ENCODE measurements at places on chromosomes 2 and 18.
A peak's percentile ranks its signal among the peaks of the same experiment; 100 is the strongest.

- no peak for DNase-seq
These were observed 5.7 kb downstream of the FAM237A start for GRCh38 chr2:206647985-206648384.

- DNase-seq, result peak; percentile 31
These were observed 926 bp downstream of the NDUFV2 start for GRCh38 chr18:9103376-9103873.

DNA sequence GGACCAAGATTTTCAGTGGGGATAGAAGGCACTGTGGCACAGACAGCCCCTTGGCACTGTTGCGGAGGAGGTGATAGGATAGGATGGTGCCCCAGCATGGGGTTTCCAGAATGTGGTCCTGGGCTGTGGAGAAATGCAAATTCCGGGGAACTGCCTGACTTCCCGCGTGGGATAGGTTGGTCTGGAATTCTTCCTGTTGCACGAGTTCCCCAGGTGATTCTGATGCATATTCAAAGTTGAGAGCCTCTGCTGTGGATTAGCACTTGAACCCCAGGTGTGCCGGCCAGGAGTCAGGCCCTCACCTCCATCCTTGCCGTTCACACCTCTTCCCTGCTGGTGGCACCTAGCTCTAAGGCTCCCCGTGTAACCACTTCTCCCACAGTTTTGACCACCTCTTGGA, 15.5 kb downstream of the NCK2 start:
- DNase-seq, result no peak

DNA sequence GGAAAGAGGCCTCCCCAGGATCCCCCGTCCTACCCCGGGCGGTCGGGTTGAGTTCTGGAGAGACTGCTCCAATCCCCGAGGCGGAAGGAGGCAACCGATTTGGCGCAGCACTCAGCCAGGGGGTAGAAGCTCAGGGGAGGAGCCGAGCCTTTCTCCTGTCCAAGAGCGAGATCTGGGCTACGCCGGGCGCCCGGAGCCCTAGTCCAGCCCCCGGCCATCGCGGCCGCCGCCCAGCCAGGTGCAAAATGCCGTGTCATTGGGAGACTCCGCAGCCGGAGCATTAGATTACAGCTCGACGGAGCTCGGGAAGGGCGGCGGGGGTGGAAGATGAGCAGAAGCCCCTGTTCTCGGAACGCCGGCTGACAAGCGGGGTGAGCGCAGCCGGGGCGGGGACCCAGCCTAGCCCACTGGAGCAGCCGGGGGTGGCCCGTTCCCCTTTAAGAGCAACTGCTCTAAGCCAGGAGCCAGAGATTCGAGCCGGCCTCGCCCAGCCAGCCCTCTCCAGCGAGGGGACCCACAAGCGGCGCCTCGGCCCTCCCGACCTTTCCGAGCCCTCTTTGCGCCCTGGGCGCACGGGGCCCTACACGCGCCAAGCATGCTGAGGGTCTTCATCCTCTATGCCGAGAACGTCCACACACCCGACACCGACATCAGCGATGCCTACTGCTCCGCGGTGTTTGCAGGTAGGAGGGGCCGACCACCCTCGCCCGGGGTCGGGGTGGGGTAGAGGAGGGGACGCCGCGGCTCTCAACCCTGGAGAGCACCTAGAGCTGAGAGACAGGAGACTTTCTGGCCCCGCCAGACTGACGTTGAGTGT, at the start of gene DYSF:
Gene DYSF, plus strand, starts transcription at position 158 of the 817 bp plus-strand sequence.
- no peak for DNase-seq

- no peak for DNase-seq
These were observed 6.2 kb upstream of the SPATA3 start for GRCh38 chr2:230989731-230990130.

DNA sequence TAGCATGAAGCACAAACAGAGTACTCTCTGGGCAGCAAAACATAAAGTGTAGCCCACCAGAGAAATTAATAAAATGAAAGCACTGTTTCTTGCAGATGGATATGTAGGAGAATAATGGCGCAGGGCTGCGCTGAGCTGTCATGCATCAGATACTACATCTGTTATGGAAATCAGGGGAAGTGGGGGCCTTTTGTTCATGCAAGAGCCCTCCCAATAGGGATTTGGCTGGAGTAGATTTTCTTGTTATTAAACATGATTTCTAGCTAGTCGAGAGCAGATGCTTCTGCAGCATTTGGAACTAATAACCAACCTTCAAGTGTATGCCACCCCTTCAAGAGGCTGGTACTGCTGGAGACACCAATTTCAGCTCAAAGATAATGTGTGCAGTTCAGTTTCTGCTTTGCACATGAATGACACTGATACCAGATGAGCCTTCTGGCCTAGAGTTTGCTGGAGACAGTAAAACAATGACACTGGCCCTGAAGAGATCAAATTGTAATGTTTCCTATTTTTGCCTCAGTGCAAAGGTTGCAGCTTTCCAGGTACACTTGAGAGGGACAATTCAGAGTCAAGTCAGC, 58.0 kb downstream of the RND3 start:
- no peak for DNase-seq

GRCh38 chr2:48812416-48812815, 56.9 kb upstream of the LHCGR start:
- DNase-seq, result no peak

- DNase-seq, result no peak
These were observed 70.0 kb downstream of the TBR1 start for GRCh38 chr2:161486111-161486510.

DNA sequence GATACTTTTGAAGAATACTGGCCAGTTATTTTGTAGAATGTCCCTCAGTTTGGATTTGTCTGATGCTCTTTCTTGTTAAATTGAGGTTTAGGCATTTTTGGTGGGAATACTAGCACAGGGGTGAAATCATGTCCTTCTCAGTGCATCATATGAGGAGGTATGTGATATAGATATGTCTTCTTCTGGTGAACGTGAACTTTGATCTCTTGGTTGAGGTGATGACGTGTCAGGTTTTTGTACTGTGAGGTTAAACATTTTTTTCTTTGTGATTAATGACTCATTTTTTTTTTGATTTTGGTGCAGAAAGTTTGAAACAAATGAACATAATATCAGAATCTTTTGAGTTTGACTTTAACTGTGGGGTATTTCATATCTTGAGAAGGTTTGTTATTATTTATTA, 11.0 kb downstream of the ZNF407 start:
- no peak for DNase-seq

GRCh38 chr2:7899241-7899640, 782.6 kb upstream of the ID2 start:
- DNase-seq, result no peak

- no peak for DNase-seq
These were observed 289.5 kb downstream of the CDCA7 start for GRCh38 chr2:173644146-173644545.

DNA sequence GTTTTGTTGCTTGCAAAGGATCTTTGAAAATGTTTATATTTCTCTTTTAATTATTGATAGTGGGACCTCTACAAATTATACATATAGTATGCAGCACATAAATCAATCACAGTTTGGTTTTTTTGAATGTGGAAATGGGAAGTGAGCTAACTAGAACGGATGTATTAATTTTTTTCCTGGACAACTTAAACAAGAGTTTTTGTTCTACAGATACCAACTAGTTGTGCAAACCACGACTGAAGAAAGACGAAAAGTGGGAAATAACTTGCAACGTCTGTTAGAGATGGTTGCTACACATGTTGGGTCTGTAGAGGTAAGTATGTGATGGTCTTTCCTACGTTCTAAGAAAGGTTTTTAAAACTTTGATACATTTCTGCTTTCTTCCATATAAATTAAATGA, 39.2 kb downstream of the NDC80 start:
- DNase-seq, result no peak

GRCh38 chr2:29847886-29848285, 73.5 kb downstream of the ALK start:
- DNase-seq, result no peak

- DNase-seq, result no peak
These were observed 50.5 kb downstream of the MAP4K4 start for GRCh38 chr2:101748000-101748399.

DNA sequence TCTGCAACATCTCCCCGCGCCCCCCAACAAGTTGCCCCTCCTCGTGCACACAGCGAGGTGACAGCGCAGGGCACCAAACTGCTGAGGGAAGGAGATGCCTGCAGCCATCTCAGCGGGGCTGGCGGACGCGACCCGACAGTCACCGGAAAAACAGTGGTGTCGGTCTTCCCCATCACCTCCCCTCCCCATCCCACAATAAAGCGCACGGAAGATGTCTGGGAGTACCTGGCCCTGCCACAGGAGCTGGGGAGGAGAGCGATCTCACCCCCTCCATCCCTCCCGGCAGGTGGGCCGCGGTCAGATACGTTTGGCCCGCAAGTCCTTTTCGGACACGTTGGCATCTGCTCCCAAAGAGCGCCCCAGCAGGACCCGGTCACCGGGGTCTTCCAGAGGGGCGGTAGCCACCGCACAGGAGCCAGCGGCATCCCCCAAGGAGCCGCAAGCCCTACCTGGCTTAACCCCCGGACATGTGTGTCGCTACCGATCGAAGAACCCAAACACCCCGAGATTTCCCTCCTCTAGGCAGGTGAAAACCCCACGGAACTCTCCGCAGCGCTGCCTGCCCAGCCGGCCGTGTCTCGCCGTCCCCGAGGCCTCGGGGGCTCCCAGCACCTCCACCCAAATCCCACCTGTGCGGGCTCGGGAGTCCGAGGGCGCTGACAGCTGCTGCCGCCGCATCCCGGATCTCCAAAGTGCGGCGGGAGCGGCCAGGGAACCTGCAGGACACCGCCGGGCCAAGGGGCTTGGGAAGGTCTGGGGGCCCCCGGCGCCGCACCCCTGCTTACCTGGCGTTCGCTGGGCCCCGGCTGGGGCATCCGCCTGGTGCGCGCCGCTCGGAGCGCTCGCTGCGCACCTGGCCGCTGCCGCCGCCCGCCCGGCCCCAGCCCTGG, 657 bp downstream of the ATP8B1 start:
- no peak for DNase-seq

DNA sequence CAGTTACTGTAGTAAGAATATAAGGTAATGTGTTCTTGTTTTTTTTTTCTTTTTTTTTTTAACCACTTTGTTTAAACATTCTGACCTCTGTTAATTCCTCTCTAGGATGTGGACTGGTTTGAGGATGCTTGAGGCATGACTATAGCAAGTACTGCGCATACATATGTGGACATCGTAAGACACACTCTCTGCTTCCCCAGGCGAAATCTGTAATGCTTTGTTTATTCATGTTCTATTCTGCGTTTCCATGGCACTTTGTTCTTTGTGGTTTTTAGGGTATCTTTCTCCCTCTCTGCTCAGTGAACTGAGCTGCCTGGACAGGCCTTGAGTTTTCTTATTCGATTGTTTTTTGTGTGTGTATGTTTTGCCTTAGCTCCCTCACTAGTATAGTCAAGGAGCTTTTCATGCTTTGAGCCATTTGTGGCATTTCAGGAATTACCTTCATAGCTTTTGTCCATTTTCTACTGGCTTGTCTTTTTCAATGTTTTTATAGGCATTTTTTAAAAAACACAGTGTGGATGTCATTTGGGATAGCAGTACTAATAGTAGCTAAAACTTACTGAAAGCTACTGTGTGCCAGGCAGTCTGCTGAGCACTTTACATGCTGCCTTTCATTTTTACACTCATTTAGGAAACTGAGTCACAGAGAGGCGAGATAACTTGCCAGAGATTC, 1.9 kb upstream of the SH3BP4 start:
- DNase-seq, result no peak

- no peak for DNase-seq
These were observed 28.5 kb upstream of the C18orf32 start for GRCh38 chr18:49515516-49515915.

- DNase-seq, result no peak
These were observed 13.1 kb downstream of the HS6ST1 start for GRCh38 chr2:128305555-128306080.

GRCh38 chr2:228094377-228094921, 87.0 kb downstream of the SPHKAP start:
- DNase-seq, result no peak

DNA sequence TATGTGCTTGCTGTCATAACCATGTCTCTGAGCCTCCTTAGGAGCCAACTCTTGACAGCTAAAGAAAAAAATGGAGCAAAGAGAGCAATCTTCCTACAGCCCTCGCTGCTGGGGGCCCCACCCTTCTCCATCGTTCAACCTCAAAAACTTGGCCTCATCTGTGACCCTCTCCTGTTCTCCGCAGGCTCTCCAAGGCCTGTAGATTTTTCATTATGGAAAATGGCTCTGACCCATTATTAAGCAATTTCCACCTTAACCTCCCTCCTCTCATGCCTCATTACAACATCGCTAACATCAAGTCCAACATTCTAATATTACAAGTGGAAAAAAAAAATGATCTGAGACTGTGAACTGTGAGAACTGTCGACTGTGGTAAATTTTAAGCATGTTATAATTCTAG, 98.7 kb downstream of the SLC8A1 start:
- no peak for DNase-seq

- DNase-seq, result no peak
These were observed 57.1 kb downstream of the TRIB2 start for GRCh38 chr2:12773586-12774394.

DNA sequence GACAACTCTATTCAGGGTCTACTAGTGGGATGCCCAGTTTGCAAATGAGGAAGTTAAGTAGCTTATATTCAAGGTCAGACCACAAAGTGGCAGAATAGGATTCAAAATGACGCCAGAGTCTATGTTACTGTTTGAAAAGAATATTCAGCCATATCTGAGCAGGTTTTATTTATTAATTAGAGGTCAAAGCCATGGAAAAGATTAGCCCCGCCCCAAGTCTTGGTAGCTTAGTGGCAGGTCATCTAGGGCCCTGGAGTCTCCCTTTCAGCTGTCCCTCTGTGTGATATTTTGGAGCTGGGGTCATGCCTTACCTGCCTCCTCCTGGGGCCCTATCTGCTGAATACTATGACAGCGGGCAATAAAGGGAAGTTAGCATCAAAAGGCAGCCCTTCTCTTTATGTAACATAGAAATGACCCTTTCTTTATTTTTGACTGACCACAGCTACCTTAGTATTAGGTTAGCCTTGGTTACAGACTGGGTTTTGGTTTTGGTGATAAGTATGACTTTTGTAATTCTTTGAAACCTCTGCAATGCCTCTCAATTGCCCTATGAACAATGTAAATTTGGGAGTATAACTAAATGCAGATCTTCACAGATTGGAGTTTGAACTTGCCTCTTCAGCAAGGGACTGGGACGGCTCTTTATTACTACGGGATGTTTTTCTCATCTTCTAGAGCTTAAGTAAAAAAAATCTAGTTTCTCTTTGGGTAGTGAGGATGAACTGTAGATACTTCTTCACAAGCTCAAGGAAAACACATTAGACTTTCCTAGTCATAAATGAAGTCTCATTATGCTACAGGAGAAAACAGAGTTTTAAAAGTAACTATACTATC, 153.0 kb upstream of the ITGA4 start:
- DNase-seq, result no peak

DNA sequence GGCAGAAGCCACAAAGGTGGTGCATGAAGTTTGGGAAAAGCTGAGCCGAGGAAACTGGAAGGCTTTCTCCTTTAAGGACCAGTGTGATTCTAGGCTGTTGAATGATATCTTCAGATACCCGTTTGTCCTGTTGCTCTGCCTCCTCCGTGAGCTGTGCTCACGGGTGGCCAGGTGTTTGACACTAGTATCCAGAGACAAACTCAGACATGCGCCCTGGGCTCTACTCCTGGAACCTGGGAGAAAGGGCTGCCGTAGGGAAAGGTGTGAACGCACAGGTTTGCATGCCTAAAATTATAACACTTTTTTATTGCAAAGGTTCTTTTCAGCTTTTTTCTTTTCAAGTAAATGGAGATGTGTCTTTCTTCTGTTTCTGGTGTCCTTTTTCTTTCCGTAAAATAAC, 81.6 kb downstream of the AGAP1 start:
- no peak for DNase-seq

All from central memory CD4-positive, alpha-beta T cell (primary cell).